ENCODE measurements at places on chromosomes 12 and 14.

GRCh38 chr12:54723379-54724256 lies 75.5 kb upstream of the DCD start:
- peak; percentile 16 for DNase-seq

- DNase-seq = no peak
Measured at GRCh38 chr14:95064734-95065133, 92.6 kb downstream of the DICER1 start.

DNA sequence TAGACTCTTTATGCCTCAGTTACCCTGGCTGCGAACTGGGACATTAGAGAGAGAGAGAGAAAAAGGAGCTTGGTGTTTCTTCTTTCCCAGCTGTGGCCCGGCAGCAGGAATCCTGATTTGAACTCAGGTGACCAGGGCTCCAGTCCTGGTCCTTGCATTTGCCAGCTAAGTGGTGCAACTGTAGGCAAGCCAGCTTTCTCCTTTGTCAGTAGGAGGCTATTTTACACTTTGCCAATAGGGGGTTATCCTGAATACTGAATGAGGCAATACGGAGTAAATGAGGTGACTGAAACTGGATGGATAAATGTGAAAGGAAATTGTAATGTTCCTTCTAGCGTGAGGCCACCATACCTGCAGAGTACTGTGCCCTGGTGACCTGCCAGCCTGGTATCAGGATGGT lies 27.8 kb downstream of the KCNA5 start:
- no peak for DNase-seq

GRCh38 chr12:63308671-63309070 lies 157.7 kb upstream of the AVPR1A start:
- DNase-seq = peak; percentile 62

DNA sequence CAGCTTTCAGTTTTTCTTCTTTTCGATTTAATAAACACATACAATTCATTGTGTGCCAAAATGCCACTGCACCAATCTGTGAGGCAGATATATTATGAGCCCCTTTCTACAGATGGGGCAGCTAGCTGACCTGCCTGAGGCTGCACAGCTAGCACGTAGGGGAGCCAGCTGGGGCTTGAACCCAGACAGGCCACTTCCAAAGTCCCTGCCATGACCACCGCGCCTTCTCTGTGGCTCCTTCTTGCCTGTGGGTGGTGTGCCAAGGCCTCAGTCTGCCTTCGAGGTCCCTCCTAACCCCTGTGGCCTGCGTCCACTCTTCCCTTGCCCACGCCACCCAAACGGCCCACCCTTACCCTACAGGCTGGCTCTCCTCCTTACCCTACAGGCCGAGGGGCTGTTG lies 16.2 kb downstream of the FAM222A start:
- no peak for DNase-seq

GRCh38 chr14:94008234-94008633 lies 11.1 kb downstream of the CCDC197 start:
- no peak for DNase-seq

Data from RPMI7951 (cell line).